Trophoblast cell (in vitro differentiated cells and primary cell): ENCODE measurements at places on chromosomes 1 and 21.

DNA sequence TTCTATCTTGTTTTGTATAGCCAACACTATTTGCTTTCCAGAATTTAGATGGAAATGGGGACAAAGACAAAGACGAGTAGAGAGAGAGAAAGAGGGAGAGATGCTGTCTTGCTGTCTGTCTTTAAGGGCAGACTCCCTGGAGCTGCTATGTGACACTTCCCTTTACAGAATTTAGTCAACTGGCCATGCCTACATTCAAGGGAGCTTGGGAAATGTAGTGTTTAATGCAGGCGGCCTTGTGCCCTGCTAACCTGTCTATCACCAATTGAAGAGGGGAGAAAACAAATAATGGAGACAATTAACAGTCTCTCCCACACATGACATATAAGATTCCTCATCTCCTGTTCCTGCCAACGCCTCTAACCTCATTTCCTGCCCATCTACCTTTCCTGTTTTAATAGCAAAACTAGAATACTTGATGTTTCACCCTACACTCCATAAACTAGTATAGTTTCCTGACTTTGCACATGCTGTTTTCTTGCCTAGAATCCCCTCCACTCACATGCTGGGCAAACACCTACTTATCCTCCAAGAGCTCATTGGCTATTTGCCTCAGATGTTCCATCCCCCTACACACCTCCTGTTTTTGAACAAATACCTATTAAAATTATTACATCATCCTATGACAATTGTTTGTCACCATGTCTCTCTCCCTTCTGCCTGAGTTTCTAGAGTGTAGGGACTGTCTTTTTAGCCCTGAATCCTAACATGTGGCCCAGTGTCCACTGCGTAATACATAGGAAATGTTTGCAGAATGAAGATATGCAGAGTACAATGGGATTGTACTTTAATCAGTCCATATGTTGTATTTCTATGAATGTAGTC, 117.2 kb downstream of the SLC25A24 start:
- no peak for DNase-seq
- H3K36me3 ChIP-seq: no peaks in the 10 kb centered on the region
- H3K4me1 ChIP-seq: peaks cover 3% of the 10 kb centered on the region
- H3K4me3 ChIP-seq: no peak overlapping the region

DNA sequence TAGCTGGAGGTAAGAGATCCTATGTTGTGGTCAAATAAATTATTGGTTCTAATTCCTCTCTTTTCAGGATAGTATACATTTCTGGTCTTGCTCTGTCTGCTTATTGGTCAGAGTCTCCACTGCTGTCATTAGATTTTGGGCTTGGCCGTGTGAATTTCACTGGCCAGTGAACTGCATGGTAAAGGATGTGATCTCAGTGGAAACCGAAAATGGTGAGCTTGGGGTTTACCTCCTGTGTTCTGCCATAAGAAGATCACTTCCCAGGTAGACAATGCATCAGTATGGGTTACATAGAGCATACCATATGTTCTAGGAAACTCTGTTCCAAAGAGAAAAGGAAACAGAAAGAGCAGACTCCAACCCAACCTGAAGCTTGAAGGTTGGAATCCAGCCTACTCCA, 1123.3 kb upstream of the B3GALT2 start:
- H3K27ac ChIP-seq: no peak overlapping the region
- no peaks in the 10 kb centered on the region for H3K36me3 ChIP-seq
- no peak overlapping the region for H3K4me3 ChIP-seq
- no peaks in the 10 kb centered on the region for H3K27me3 ChIP-seq

GRCh38 chr1:160830321-160831153, 32.1 kb downstream of the CD244 start:
- peak; percentile 71 for DNase-seq
- no peaks in the 10 kb centered on the region for H3K36me3 ChIP-seq

- H3K4me1 ChIP-seq: no peaks in the 10 kb centered on the region
- no peak overlapping the region for H3K27ac ChIP-seq
- DNase-seq: no peak
- H3K4me3 ChIP-seq: no peak overlapping the region
These were observed 18.6 kb upstream of the LDLRAP1 start for GRCh38 chr1:25524568-25525360.

- H3K36me3 ChIP-seq: no peaks in the 10 kb centered on the region
- no peak overlapping the region for H3K4me3 ChIP-seq
- no peaks in the 10 kb centered on the region for H3K4me1 ChIP-seq
These were observed 128.0 kb downstream of the PRRX1 start for GRCh38 chr1:170791941-170792340.

GRCh38 chr1:43238085-43238484, 31.7 kb upstream of the TMEM125 start:
- DNase-seq: peak; percentile 79
- H3K4me3 ChIP-seq: no peak overlapping the region
- H3K27me3 ChIP-seq: no peaks in the 10 kb centered on the region

GRCh38 chr1:32208891-32209328, at the start of gene DCDC2B:
Gene DCDC2B (plus strand): TSS chr1:32209089. CDS start chr1:32209094, 5 bp downstream.
- H3K4me1 ChIP-seq: peaks cover 10% of the 10 kb centered on the region
- H3K27me3 ChIP-seq: no peaks in the 10 kb centered on the region
- H3K27ac ChIP-seq: no peak within 1 kb of the TSS
- H3K4me3 ChIP-seq: no peak within 1 kb of the TSS
- peak; percentile 63 for DNase-seq

- H3K4me3 ChIP-seq: no peak overlapping the region
- H3K4me1 ChIP-seq: peaks cover 13% of the 10 kb centered on the region
- no peaks in the 10 kb centered on the region for H3K36me3 ChIP-seq
- H3K27ac ChIP-seq: peak overlapping the region; percentile 96
These were observed 89.6 kb downstream of the PKN2 start for GRCh38 chr1:88773540-88774150.
